ENCODE measurements at places on chromosomes 2 and 18.

DNA sequence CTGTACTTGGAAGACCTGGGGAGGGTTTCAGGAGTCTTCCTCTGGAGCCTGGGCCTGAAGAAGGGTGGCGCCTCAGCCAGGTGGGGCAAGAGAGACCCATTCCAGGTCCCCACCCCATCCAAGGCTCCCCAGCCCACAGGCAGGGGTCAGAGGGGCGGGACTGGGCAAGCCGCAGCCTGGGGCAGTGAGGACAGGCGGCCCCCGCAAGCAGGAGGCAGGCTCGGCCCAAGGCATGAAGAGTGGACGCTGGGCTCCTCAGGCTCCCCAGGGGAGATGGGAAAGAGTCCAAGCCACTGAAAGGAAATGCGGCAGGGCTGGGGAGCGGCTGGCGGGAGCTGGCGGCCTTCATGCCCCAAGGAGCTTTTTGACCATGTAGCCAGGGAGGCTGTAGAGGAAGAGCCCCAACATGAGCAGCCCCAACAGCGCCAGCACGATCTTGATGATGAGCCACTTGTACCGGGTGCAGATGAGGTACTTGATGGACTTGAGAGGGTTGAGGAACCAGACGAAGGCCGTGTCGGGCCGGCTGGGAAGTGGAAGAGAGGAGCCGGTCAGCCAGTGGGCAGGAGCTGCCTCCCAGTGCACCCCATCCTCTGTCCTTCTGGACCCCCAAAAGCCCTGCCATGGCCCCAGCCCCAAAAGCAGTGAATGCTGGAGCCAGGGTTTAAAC is 20.1 kb downstream of the OTOF start:
- DNase-seq, result no peak

- DNase-seq, result no peak
Observed at GRCh38 chr18:63160172-63160995, 159.2 kb downstream of the BCL2 start.

DNA sequence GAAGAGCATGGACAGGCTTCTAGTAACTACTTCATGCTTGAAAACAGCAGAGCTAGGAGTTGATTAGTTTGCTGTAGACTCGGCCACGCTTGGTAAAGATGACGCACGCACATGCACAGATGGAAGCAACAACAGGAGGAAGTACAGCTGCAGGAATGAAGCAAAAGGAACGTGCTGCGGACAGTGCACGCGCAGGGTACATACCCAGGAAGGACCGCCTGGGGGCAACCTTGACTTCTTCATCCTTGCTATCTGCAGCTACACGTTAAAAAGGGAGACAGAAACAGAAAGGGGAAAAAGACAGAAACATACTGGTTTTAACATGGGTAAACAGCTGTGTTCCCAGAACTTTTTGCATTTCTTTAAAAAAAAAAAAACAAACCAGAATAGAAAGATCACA is 17.7 kb downstream of the SLC66A2 start:
- DNase-seq, result peak; percentile 59

DNA sequence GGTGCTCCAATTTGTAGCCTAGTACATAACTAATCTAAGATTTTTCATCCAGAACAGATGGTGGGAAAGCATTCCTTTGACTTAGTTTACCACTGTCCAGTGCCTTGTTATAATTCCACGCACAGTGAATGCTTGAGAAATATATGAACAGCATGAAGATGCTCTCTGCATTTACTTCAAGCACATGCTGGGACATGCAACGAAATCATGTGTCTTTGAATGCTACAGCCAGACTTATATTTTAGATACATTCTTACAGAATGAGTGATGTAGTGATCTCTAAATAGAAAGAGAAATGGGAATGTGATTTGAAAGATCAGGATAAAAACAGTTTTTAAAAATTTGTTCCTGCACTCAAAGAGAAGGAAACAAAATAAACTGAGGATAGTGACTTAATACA is 398.3 kb downstream of the FBXO15 start:
- DNase-seq, result no peak

- no peak for DNase-seq
Observed at GRCh38 chr2:102356381-102356712, 751 bp downstream of the IL18R1 start.

DNA sequence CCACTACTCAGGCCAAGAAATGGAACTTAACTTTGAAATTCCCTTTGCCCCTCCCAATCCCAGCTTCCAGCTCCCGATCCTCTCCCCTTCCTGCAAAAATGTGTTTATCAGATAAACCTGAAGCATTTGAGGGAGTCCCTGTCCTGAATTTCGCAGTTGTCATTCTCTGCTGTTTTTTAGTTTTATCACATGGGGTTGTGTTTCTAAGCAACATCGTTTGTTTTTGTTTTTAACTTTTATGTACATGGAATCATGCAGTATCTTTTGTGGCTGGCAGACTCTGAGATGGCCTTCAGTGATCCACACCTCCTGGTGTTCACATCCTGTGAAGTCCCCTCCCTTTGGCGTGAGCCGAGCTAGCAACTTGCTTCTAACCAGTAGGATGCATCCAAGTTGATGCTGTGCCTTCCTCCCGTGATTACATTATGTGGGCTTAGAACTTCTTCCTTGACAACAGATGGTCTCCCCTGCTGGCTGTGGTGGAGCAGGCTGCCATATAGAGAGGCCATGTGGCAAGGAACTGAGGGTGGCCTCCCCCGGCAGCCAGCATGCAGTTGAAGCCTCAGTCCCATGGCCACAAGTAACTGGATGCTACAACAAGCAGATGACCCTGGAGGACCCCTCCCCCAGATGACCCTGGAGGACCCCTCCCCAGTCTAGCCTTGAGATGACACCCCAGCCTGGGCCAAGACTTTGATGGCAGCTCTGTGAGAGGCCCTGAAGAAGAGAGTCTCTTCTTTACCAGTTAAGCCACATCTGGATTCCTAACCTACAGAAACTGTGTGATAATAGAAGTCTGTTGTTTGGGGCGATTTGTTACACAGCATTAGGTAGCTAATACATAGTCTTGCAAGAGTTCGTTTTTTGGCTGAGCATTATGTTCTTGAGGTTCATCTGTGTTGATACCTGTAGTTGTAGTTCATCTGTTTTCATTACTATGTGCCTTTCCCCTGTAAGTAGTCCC is 27.7 kb downstream of the SH3BP4 start:
- DNase-seq, result no peak

- DNase-seq, result no peak
Observed at GRCh38 chr2:236775511-236775910, 205.9 kb downstream of the ACKR3 start.

DNA sequence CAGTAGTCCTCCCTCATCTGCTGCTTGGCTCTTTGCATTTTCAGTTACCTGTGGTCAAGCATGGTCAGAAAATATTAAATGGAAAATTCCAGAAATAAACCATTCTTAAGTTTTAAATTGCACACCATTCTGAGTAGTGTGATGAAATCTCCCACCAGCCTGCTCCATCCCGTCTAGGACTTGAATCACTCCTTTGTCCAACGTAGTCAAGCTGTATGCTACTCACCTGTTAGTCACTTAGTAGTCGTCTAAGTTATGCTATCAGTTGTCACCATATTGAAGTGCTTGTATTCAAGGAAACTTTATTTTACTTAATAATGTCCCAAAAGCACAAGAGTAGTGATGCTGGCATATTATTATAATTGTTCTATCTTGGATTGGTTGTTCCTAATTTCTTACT is 172.5 kb downstream of the FIGN start:
- DNase-seq, result no peak

DNA sequence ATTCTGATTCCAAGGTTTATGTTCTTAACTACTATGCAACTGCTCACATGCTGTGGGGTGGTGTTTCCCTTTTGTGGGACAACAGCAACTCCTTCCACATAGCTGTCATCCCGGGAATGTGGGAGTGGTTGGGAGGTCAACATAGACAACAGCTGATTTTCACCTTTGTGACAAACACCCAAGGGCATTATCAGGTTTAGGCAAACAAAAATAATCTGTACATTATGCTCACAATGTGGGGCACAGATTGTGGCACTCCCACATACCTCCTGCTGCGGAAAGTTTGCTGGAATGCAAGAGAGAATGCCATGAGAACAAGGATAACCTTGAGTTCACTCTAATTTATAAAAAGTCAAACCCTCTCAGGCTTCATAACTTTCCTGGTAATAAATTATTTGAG is 582.6 kb downstream of the CNTNAP5 start:
- DNase-seq, result no peak

GRCh38 chr18:59874166-59874565 is 25.6 kb upstream of the PMAIP1 start:
- DNase-seq, result peak; percentile 73

DNA sequence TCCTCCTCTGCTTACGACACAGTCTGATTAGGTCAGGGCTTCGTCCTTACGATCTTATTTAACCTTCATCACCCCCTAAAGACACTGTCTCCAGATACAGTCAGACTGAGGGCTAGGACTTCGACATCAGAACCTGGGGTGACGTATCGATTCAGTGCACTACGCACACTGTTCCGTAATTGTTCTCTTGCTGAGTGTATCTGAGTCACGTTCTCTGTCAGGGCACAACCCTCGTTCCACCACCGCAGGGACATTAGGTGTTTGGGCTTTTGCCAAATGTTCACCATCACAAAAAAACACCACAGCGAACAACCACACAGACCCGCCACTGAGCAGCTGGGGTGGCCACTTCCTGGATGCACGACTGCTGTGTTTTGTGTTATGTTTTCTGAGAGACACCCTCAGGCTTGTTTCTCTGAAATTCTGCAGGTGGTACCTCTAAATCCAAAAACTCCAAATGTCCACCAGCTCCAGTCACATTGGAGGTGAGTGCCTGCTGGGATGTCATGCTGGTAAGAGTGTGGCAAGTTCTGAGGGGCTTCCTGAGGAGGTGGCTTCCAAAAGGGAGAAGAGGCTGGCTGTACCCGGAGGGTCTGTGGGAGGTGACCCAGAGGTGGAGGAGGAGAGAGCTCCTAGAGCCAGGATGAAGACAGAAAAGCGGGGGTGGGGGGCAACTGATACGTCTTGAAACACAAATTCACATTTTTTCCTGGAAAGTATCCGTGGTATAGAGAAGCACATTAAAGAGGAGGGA is 66.6 kb downstream of the ADNP2 start:
- no peak for DNase-seq

- no peak for DNase-seq
Observed at GRCh38 chr2:36392571-36393255, 37.1 kb downstream of the CRIM1 start.

DNA sequence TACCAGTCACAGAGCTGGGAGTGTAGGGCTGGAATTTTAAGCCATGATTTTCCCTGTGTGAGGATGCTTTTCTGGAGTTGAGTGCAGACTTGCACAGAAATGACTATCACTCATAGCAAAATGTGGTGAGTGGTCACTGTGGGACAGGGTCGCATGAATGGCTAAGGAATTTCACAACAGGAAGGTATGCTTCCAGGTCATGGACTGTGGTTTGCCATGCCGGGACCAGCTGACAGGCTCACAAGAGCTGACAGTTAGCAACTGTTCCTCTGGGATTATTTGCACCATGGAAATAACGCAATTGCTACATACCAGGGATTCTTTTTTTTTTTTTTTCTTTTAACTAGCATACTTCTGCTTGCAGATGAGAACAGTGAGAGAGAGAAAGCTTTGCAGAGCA is 3.8 kb upstream of the UXS1 start:
- peak; percentile 91 for DNase-seq

GRCh38 chr2:230643576-230644291 is 68.9 kb upstream of the CAB39 start:
- DNase-seq, result no peak

GRCh38 chr18:5966514-5966913 is 71.2 kb upstream of the TMEM200C start:
- no peak for DNase-seq

DNA sequence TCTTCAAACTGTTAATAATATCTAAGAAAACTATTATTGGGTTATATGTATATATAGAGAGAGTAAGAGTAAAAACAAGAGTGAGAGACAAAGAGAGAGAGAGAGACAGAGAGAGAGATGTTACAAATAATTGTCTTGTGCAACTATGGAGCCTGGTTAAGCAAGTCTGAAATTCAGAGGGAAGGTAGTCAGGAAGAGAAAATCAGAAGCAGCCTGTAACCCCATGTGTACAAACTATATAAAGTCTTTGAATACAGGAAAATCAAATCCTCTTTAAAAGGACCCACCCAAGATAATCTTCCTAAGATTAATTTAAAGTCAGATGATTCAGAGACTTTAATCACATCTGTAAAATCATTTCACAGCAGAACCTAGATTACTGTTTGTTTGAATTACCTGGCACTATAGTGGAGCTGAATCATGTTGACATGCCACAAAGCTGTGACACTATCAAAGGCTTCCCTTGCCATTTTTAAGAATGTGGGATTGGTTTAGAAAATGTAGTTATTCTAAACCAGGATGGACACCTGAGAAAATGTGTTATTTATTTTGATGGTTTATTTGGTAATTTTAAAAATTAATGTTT is 301.7 kb upstream of the FSIP2 start:
- no peak for DNase-seq

DNA sequence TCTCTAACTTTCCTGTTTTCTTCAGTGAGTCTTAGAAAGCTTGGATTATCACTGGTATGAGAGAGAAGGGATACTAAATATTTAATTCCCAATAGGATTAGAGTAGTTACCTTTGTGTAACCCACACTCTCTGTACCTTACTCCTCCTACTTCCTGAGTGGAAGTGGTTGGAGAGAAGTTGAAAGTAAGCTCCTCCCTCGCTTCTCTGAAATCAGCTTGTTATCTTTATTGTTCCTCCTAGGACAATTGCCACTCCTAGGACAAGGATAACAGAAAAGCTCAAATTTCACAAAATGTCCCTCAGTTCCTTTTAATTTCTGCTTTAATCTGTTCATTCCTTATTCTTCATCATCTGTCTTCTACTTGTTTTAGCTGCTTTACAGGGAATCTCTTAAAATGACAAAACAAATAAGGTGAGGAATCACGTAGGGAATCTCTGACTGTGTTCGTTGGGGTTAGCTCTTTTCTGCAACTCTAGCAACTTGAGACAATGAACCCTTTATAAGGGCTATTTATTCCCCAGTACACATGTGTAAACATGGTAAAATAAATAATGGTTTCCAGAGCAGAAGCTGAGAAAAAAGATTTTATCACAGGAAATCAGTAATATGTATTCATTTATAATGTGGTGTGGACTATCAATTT is 8.6 kb downstream of the ITPRID2 start:
- DNase-seq, result no peak

DNA sequence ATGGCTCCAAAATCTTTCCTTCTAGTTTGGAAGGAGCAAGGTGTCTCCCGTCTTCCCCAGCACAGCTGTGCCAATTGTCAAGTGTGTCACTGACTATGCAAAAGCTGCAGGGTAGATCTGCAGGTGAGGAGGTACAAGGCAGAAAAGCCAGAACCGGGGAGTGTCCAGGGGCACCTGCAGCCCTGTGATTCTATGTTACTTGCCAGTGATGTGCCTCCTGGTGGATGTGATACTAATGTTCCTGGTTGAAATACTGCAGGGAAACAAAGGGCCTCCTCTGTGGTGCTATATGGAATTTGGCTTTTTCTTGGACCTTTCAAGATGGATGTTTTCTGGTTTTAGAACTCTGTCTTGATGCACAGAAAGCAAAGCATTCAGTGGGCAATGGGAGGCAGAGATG is 80.3 kb downstream of the ST6GAL2 start:
- DNase-seq, result no peak

DNA sequence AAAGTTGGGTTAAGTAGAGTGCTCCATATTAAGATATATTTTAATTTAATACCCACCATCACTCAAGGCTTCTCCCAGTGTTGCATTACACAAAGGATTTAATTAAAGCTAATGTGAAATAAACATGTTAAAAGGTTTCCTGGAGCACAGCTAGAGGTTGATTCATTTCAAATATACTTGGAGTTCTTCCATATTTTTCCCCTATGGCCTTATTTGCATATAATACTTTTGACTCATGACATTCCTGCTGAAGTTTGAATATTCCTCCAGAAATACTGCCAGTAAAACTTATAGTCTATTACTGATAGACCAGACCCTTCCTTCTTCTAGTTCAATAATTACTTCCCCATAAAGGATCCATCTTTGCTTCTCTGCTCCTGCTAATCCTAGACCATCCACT is 227.5 kb downstream of the GULP1 start:
- DNase-seq, result peak; percentile 64
